ENCODE measurements at places on chromosomes 7 and 10.

DNA sequence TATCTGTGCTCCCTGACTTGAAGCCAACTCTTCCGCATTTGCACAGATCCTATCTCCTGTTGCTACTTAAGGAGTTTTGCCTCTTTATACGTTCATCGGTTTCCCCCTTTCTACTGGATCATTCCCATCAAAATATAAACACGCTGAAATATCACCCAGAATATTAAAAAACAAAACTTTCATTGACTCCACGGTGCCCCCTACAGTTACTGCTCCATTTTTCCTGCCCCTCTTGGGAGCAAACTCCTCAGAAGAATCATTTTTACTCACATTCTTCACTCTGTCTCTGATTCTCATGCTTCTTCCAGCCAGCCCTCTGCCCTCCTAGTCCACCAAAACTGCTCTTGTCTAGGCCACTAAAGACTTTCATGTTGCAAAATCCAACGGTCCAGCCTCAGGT is 66.4 kb downstream of the MYOF start:
- DNase-seq = no peak

DNA sequence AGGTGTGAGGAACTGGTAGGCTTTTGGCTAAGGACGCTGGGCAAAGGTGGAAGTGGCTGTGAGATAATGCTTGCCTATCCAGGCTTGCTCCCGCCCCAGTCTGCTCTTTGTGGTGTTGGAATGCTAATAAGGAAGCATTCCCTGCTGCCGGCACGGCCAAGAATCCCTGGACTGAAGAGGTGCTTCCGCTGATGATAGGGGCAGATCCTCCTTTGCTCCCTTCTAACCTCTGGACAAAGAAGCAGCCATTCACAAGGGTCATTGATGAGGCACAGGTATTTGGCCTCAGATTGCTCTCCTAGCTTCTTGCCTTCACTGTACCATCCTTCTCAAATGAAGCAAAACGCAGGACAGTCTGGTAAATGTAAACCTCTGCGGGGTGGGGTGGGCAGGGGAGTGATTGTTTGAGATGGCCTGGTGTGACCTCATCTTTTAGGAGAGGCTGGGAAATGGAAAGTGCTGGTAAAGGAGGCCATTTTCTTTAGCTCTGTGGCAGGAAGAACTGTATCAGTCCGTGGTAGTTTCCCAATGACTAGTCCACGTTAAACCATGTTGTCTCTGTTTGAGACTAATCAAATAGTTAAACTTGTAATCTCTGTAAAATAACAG is 1.7 kb downstream of the PGAM1 start:
- DNase-seq = no peak

DNA sequence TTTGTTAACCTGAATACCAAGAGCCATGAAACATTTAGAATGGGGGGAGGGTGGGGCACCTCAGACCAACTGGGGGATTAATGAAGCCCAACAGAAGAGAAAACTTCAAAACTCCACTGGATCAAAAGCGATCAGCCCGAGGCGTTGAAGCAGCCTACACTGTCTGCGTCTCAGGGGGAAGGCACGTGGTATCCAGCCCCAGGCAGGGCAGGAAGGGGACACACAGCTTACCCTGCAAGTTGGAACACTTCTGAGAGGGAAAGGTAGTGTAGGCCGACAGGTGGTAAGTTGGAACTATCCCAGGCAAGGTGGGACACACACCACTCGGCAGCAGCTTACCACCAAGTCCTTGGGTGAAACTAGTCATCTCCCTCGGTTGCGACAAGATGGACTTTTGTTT is 102.9 kb downstream of the TAX1BP1 start:
- DNase-seq = no peak

GRCh38 chr10:10545771-10546170 is 471.9 kb upstream of the CELF2 start:
- no peak for DNase-seq

GRCh38 chr7:96962221-96962885 is 43.0 kb upstream of the DLX6 start:
- DNase-seq = no peak

DNA sequence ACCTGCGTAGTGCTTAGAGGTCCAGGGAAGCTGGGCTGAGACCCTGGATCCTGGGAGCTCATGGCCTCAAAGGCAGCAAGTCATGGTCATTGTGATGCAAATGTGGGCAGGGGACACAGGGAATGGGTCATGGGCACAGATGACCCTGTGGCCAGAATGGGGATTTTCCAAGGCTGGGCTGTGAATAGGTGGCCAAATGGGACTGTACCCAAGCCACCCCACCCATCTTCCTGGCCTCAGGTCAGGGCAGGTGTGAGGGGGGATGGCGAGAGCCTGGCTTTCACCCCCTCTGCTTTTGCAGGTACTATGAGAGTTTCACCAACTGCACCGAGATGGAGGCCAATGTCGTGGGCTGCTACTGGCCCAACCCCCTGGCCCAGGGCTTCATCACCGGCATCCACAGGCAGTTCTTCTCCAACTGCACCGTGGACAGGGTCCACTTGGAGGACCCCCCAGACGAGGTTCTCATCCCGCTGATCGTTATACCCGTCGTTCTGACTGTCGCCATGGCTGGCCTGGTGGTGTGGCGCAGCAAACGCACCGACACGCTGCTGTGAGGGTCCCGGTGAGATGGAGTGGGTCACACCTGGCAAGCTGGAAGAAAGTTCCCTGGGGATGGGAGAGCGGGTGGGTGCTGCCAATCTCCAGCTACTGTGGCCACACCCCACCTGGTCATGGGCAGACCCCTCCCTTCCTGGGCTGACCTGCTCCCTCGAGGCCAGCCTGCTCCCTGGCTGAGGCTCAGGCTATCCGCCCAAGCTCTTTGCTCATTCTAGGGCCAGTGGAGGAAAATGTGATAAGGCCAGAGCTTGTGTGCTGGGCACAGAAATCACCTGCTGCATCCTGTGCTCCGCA is 25.5 kb downstream of the RAMP3 start:
- no peak for DNase-seq

DNA sequence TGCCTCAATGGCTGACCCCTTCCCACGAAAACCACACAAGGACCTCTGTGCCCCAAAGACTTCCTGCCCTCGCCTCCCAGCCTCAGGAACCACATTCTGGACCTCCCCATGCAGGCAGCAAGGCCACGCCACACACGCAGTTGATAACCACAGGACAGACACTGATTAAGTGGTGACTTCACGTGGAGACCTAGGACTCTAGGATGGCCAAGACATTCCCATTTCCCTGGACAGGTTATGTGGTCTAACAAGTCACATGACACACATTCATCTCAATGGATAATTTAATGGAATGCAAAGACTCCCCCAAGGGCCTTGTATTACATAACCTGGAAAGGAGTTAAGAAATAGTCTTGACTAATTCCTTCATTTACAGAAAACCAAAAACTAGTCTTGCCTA is 110.2 kb downstream of the LARP4B start:
- no peak for DNase-seq

- no peak for DNase-seq
These were observed 108.0 kb downstream of the SDK1 start for GRCh38 chr7:3408814-3409595.

GRCh38 chr10:44280226-44281014 is 104.5 kb downstream of the CXCL12 start:
- no peak for DNase-seq

DNA sequence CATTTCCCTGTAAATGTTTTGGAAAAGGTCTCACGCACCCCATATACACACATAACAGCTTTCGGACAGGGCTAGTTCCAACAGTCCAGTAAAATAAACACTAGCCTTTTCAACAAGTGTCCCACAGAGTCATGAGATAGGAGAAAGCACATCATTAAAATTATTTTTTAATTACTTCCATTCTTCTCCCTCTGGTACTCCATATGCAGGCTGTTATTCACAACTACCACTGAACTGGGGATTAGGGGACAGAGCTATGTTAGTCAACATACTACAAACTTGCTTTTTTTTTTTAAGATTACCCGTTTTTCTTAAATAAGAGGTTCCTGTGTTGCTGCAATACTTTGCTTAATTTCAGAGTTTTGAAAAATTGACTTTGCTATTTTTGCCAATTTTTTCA is 576.6 kb upstream of the KCND2 start:
- DNase-seq = no peak

- no peak for DNase-seq
These were observed 260.8 kb downstream of the DYNC1I1 start for GRCh38 chr7:96033009-96033598.

DNA sequence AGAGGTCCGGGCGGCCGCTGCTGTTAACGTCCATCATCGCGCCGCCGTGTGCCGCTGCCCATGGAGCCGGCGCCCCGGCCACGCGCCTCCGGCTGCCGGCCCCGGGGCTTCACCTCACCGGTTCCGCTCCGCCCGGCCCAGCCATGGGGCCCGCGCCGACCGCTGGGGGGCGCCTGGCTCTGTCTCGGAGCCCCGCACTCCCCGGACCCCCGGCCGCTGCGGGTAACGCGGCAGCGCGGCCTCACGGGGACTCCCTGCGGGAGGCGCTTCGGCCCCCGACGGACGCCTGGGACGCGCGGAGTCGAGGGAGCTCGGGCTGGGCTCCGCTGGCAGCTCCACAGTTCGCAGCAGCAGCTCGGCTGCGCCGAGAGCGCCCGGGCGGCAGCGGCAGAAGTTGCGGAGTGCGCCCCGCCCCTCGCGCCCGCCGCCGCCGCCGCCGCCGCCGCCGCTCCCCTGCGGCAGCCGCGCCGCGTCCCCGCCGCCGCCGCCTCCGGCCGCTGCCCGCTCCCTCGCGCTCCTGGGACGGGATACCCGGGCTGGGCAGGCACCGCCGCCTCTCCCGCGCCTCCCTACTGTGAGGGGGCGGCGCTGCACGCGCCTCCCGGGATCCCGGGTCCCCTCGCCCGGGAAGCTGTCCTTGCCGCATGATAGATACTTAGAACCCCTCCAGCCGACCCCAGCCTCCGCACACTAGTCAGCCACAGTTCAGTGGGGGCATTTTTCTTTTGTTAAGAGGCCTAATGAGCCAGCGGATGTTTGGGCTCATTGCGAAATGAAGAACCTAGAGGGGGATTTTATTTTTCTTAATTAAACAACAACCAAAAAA is at the start of gene HTR7:
Gene HTR7 (minus strand): TSS at position 405 of the 826 bp plus-strand sequence. CDS start 368 bp downstream, at position 37.
- DNase-seq = no peak

DNA sequence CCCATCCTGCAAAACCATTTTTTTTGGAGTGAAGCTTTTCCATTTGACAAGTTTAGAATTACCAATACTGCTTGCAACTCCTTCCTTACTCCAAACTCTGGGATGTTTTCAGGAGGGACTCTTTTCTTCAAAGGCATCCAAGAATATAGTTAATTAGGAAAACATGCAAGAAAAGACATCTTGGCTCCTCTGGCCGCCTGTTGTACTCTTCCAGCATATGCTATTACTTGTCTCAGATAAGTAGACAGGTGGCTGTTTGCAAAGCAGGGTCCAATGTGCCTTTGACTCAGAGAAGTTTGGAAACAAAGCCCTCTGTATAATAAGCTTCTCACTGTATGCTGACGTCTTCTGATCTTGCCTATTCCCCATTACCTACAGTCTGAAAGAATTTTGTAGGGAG is 746.5 kb downstream of the AUTS2 start:
- no peak for DNase-seq

All from activated naive CD8-positive, alpha-beta T cell treated with anti-CD3 and anti-CD28 coated beads, Interleukin-2, amount 50 U/mL, for 16 hours (primary cell).